ENCODE measurements at places on chromosomes 3 and 15. TPM values are rescaled to one million over a fixed set of nuclear protein-coding genes. Genes with fewer than 3 reads are reported as not detected.

GREM1 gene
- 26.0 TPM for total RNA-seq

- peak; percentile 49 for DNase-seq
These were observed 239.2 kb upstream of the UMPS start for GRCh38 chr3:124491098-124491497.

DNA sequence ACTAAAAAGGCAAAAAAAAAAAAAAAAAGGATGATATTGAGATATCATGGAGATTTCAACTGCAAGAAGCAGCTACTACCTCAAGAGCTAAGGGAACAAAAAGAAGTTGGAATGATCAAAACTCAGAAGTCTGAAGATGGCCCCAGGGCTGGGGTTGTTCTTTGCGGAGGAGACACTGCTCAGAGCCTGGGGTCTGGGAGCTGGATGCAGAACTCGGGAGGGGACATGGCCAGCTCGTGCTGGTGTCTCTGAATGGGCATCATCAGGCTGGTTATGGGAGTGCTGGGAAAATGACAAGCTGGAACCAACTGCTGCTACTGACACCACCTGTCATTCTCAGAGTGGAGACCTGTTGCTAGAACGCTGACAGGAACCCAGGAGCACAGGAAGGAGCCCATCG lies 14.2 kb upstream of the ADIPOQ start:
- DNase-seq, result no peak

GOLGA6A gene
- total RNA-seq, result not detected

- no peak for DNase-seq
These were observed 21.3 kb upstream of the CAV3 start for GRCh38 chr3:8712045-8712907.

DNA sequence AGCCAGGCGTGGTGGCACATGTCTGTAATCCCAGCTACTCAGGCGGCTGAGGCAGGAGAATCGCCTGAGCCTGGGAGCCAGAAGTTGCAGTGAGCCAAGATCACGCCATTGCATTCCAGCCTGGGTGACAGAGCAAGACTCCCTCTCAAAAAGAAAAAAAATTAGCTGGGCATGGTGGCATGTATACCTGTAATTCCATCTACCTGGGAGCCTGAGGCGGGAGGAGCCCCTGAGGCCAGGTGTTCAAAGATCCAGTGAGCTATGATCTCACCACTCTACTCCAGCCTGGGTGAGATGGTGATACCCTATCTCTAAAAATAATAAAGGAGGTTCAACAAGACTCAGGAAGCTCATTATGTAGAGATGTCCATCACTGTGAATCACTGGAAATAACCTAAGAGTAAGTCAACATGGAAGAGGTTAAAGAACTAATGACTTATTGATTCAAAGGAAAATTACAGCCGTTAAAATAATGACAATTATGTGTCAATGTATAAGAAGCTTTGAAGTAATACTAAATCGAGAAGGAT lies 19.8 kb upstream of the RAB7A start:
- DNase-seq, result no peak

DNA sequence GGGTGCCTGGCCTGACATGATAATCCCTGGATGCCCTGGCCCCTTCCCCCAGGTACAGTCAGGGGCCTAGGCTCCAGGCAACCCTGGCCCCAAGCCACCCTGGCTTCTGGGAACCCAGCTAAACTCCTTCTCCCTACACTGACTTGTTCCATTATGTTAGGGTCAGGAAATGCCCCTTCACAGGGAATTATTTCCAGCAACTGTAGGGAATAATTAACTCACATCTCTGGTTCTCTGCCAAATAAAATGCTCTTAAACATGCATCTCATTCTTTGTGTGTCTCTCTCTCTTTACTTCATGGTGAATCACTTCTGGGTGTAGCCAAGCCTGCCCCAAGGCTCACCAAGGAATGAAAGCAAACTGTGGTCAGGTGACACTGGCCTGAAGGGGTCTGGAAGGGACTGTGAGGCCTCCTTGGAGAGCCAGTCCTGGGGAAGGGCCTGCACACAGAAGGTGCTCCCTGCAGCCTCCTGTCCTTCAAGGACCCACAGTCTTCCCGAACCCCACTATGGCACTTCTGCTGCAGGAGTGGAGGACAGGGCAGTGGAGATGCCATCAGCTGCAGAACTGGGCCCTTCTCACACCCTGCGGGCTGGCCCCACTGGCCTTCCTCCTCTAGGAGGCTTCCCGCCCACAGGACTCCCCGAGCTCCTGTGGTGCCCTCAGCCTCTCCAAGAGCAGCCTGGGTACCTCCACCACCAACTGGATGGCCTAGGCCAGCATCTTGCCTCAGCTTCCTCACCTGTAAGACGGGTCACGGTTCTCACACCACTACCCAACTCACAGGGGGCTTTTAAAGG lies 17.6 kb downstream of the TKT start:
- no peak for DNase-seq
